ENCODE measurements at places on chromosomes 1 and 21.

GRCh38 chr21:42060166-42060565 is 11.0 kb upstream of the UMODL1 start:
- no peak for DNase-seq

DNA sequence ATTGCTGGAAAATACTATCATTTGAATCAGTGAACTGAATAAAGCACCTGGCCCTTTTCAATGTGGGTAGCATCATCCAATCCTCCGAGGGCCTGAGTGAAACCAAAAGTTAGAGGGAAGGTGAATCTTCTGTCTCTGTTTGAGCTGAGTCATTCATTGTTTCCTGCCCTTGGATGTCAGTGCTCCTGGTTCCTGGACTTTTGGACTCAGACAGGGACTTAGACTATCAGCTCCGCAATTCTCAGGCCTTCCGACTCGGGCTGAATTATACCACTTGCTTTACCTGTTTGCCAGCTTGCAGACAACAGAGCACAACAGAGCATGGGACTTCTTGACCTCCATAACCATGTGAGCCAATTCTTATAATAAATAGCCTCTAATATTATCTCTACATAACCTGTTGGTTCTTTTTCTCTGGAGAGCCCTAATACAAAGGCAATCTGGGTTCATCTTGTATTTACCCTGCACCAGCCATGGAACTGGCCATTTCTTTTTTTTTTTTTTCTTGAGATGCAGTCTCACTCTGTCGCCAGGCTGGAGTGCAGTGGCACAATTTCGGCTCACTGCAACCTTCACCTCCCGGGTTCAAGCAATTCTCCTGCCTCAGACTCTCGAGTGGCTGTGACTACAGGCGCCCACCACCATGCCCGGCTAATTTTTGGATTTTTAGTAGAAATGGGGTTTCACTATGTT is 19.2 kb upstream of the VASH2 start:
- no peak for DNase-seq

DNA sequence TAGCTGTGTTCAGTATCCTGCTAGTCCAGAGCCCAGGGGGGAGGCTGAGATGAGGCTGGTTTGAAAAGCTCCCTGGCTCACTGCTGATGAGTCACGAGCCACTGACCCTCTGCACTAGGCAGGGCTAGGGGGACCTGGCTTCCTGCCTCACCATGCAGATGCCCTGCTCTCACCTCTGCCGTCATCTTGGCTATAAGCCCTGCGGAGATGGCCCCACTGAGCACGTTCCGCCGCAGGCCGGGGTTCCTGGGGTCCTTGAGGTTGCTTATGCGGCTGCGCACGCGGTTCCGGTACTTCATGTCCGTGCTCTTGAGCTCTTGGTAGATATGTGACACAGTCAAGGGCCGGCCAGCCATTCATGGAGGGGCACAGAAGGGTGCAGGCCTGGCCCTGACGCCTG is 24.1 kb upstream of the ZNF436 start:
- peak; percentile 61 for DNase-seq

- DNase-seq = no peak
Measured at GRCh38 chr21:28916150-28916893, 76.4 kb downstream of the LTN1 start.

DNA sequence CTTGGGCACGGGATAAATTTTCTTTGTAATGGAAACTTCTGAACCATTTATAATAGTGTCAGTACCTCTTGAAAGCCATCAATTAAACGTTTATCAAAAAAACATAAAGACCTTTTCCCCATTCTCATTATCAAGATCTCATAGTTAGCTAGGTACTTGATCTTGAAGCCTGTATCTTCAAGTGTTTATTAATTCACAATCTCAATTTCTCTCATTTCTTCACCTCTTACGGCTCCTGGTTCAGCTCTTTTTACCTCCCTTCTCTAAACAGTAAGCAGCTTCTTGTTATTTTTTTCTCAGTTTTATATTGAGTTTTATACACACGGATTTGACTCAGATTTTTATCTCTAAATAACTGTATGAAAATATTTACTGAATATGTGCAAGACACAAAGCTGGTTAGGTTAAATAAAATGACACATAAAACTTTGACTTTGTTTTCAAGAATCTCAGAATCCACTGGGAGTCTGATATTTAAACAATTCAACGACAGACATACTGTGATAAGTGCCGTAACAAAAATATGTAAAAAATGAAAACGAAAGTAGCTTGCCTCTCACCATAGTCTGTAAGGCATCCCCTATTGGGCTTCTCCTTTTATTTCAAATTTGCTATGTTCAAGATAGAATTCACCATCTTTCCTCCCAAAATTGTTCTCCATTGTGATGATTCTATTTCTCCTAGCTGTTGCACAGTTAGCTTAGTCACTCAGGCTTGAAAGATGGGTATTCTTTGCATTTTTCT is 411.6 kb upstream of the ZRANB2 start:
- DNase-seq = no peak

GRCh38 chr1:153945131-153945794 is 1.3 kb downstream of the DENND4B start:
- peak; percentile 64 for DNase-seq

DNA sequence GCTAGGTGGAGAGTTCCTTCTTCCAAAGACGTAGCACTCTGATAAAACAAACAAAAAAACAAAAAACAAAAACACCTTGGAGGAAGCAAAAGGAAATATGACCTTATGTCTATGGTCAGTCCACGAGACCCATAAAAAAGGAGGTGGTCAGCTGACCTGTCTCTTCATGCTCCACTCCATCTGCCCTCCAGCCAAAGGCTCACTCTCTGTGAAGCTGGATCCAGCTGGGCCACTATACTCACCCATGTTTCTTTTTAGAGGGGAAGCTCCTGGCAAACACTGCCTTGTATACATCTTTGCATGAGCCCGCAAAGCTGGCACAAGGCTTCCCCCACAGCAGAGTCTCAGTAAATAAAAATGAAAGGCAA is 126.1 kb upstream of the CACHD1 start:
- no peak for DNase-seq

DNA sequence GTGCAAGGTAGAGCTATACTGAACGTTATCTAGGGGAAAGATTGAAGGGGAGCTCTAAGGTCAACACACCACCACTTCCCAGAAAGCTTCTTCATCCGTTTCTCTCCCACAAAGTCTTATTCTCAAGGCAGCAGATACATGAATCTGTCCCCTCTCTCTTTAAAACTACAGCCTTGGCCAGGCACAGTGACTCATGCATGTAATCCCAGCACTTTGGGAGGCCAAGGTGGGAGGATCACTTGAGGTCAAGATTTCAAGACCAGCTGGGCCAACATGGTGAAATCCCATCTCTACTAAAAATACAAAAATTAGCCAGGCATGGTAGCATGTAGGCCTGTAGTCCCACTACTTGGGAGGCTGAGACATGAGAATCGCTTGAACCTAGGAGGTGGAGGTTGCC is 8.1 kb downstream of the CYP4X1 start:
- no peak for DNase-seq

- no peak for DNase-seq
Measured at GRCh38 chr1:37174876-37175275, 140.6 kb upstream of the GRIK3 start.

GRCh38 chr21:36717976-36718375 is 19.1 kb downstream of the SIM2 start:
- no peak for DNase-seq

- no peak for DNase-seq
Measured at GRCh38 chr1:28246427-28246832, 10.5 kb downstream of the ATP5IF1 start.

GRCh38 chr1:166701603-166702100 is 137.6 kb upstream of the POGK start:
- DNase-seq = no peak

- no peak for DNase-seq
Measured at GRCh38 chr21:32782698-32783097, 11.1 kb upstream of the PAXBP1 start.

- DNase-seq = peak; percentile 10
Measured at GRCh38 chr1:24364605-24364974, 45.4 kb downstream of the GRHL3 start.

GRCh38 chr1:203089001-203089650 is 3.3 kb upstream of the MYOG start:
- DNase-seq = no peak

- no peak for DNase-seq
Measured at GRCh38 chr1:9811239-9811966, 12.4 kb downstream of the CLSTN1 start.

- no peak for DNase-seq
Measured at GRCh38 chr1:56532350-56532683, 47.0 kb downstream of the PLPP3 start.

DNA sequence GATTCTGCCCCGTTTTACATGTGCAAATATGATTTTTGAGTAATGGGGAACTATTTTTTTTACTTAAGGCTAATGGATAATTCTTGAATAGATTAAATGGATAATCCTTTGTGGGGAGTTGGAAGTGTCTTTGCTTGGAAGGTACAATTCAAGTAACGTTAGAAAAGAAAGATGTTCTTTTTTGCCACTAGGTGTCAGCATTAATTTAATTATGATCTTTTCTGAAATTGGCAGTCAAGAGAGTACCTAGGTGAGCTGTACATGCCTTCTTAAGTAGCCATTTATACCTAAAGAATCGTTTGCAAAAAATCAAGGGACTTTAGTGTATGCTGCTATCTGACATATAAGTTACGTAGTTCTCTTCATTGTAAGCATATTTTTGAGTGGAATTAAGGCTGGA is 2.2 kb downstream of the FBXO28 start:
- DNase-seq = peak; percentile 71

GRCh38 chr1:6971048-6971447 is 185.8 kb downstream of the CAMTA1 start:
- no peak for DNase-seq

DNA sequence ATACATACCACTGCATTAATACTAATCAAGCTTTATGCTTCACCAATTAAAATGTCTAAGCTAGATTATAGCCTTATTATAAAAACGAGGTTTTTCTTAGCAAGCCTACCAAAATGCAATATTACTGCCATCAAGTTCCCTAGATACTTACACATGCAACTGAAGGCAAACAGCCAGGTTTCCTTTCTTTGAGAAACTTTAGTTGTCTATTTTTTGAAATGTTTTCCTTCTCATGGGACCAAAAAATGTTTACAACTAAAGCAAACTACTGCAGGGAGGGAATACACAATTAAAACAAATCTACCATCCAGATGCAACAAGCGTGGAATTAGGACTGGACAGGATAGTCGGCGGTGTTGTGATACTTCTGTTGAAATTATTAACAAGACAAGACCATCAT is 1.3 kb downstream of the ZNF644 start:
- no peak for DNase-seq

GRCh38 chr1:201507360-201507675 is 395 bp upstream of the CSRP1 start:
- DNase-seq = no peak

GRCh38 chr1:107623431-107623830 is 341.5 kb downstream of the VAV3 start:
- no peak for DNase-seq

DNA sequence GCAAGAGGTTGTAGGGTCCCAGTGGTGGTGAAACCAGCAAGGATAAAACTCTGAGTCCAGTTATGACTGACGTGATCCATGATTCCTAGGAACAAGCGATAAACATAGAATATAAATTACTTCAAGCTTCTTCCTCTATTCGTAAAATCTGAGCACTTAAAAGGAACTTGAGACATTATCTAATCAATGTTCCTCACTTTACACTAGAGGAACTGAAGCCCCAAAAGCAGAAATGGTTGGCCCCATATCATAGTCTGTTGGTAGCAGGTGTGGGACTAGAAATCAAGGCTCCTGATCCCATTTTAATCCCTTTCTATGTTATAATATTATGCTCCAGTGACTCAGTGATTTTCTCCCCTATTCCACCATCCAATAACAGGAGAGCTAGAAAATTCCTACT is 21.9 kb upstream of the MNDA start:
- DNase-seq = no peak

DNA sequence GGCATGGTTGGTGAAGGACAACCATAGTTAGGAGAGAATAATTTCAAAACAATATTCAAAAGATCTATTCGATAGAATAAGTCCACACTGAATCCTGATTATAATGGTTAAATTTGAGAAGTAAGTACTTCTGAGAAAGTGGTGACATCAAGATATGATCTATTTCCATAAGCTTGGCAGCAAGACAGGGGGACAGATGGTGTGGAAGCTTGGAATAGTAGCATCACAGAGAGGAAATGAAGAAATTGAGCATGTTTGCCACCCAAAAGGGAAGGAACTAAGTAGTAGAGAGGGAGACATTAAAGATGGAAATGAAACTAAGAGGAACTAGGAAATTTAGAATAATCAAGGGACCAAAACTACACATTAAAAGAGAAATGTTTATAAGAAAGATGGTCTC is 94.5 kb downstream of the OLFM3 start:
- no peak for DNase-seq

GRCh38 chr1:66253330-66253921 is 280.5 kb upstream of the SGIP1 start:
- peak; percentile 64 for DNase-seq

GRCh38 chr1:60583696-60584095 is 498.7 kb upstream of the NFIA start:
- DNase-seq = no peak

- peak; percentile 19 for DNase-seq
Measured at GRCh38 chr1:202143768-202144401, 652 bp downstream of the ARL8A start.

DNA sequence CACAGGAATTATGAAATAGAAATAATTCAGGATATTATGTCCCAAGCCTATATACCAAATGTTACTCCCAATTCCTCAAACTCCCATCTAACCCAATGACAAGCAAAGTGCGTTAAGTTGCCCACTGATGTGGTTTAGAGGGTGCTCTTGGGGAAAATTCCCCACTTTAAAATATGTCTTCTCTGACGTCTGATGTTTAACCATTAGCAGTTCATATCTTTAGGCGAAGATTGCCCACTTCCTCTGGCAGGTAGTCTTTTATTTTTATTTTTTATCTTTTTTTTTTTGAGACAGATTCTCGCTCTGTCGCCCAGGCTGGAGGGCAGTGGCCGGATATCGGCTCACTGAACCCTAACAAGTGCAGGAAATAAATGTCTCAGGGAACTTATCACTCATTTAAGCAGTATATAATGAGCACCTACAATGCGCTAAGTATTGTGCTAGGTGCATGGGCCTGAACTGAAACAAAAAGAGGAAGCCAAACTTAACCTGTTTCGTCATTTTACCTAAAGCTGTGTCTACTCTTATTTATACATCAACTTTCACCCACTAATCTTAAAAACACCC is 1.3 kb upstream of the LYST start:
- DNase-seq = no peak

GRCh38 chr1:242764161-242764560 is 239.7 kb upstream of the PLD5 start:
- peak; percentile 33 for DNase-seq

DNA sequence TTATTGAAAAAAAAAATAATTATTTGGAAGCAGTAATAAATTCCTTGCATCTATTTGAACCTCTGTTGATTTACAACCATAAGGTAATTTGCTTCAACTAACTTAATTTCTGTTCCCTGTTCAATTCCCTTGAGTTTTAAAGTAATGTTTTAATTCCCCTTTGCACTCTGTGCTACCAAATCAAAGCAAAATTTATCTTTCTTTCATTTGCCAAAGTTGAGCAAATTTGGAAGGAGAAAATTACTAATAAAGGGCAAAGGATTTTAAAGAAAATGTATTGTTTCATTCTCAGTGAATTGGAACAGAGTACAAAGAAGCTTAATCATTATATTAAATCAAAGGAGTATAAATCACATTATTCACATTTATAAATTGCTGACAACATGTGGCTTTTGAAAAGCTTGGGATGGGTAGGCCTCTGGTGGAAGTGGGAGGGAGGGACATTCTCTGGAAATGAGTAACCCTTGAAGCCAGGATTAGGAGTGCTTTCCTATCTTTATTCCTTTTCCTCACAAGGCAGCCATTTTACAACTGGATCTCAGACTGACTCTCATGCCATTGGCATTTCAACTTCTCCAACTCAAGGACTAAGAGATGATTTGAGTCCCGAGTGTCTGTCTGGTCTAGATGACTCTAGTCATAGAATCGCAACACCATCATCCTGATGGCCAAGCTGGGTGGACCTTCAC is 331.6 kb upstream of the DUSP10 start:
- DNase-seq = peak; percentile 58

Measured in fibroblast of lung (primary cell).